ENCODE measurements at places on chromosomes 3 and 15.

DNA sequence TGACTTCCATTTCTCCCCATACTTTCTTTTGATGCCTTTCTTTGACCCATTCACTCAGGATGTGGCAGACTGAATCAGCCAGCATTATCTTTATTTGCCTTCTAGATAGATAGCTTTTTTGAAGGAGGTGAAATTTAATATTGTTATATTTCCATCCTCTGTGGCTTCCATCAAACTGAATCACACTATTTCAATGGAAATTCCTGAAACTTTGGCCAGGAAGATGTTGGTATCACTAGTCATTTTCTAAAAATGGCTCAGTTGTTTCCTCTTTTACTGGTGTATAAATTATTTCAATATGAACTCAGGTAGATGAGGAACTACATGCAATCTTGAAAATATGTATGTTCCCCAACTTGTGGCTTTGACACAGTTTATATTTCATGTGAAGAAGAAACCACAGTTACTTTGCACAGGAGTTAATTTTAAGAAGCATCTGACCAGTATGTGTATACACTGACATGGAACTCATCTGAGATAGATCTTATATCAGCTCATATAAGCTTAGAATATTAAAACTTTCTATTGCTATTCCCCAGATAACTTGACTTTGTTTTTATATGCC lies 248.3 kb downstream of the CGGBP1 start:
- DNase-seq: no peak

DNA sequence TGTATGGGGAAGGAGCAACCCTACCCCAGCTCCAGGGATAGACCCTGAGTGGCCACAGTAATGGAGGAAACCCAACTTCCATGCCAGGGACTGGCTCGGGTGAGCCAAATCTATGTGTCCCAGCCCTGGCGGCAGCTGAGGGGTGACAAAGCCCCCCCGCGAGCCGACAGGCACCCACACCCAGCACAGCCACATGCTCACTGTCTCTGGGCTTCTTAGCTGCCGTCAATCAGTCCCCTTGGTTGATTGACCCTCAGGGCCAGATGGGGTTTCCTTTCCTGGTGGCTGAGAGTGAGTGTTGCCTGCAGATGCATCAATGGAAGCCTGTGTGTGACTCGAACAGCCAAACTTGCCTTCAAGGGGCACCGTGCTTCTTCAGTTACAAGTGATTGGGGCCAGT lies 2.1 kb upstream of the OCA2 start:
- DNase-seq: no peak

DNA sequence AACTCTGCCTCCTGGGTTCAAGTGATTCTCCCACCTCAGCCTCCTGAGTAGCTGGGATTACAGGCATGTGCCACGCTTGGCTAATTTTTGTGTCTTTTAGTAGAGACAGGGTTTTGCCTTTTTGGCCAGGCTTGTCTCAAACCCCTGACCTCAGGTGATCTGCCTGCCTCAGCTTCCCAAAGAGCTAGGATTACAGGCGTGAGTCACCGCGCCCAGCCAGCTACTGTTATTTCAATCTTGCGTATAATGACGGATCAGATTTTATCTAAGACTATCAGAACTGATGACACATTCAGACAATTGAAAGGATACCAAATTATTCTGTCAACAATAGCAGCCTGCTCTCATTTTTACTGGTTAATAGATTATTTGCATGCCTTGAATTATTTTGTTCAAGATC lies 612.2 kb downstream of the ZIC1 start:
- no peak for DNase-seq

DNA sequence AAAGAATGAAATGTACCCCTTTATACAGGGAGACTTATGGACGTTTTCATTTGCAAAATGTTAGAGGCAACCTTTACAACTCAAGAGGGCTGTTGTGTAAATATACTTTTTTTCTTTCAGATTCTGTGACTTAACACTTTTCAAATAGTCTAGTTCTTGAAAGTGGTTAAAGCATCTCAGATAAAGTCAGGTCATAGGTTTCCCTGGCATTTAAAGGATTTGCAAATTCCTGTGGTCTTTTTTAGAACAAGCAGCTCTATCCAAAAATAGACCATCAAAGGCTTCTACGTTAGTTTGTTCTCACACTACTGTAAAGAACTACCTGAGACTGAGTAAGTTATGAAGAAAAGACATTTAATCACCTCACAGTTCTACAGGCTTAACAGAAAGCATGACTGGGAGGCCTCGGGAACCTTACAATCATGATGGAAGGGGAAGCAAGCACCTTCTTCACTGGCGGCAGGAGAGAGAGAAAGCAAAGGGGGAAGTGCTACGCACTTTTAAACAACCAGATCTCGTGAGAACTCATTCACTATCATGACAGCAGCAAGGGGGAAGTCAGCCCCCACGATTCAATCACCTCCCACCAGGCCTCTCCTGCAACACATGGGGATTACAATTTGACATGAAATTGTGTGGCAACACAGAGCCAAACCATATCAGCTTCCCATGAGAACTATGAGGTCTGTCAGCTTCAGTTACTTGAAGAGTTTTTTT lies 23.3 kb upstream of the GABRR3 start:
- DNase-seq: no peak

DNA sequence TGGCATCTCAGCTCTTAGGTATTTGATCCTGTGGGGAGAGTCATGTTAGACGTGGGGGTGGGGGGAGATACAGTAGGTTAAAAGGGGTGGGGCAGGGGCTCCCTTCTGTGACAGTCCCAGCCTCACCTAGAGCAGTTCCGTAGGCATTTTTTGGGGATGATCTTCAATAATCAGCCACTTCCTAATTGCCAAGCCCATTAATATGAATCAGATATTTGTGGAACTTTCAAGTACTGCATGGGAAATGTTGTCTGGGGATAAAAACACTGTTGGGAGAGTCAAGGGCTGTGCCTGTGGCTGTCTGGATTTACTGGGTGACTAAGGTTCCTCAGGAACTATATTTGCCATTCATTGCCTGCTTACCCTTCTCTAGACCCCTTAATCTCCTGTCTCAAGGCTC lies 9.5 kb downstream of the C3orf52 start:
- DNase-seq: no peak

DNA sequence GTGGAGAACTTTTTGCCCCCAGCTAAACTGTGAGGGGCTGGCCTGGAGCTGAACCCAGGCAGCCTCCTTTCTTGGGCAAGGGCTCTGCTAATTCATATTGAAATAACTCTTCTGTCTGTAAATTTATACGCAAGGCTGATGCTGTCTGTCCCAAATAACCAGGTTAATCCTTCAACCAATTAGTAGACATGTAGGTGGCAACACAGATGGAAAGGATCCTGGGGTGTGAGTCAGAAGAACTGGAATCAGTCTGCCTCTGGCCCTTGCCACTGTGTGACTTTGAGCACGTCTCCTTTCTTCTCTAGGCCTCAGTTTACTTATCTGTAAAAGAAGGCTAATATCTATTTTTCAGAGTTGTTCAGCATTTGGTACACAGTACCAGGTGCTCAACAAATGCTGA lies 48.3 kb upstream of the IREB2 start:
- DNase-seq: no peak

- no peak for DNase-seq
Observed at GRCh38 chr15:45117308-45118130, 3.4 kb downstream of the DUOXA2 start.

GRCh38 chr3:42685891-42686820 lies 819 bp downstream of the KLHL40 start:
- no peak for DNase-seq

GRCh38 chr3:126607214-126607908 lies 47.6 kb downstream of the TXNRD3 start:
- DNase-seq: peak; percentile 25

- no peak for DNase-seq
Observed at GRCh38 chr15:78822514-78822913, 11.2 kb upstream of the ADAMTS7 start.

DNA sequence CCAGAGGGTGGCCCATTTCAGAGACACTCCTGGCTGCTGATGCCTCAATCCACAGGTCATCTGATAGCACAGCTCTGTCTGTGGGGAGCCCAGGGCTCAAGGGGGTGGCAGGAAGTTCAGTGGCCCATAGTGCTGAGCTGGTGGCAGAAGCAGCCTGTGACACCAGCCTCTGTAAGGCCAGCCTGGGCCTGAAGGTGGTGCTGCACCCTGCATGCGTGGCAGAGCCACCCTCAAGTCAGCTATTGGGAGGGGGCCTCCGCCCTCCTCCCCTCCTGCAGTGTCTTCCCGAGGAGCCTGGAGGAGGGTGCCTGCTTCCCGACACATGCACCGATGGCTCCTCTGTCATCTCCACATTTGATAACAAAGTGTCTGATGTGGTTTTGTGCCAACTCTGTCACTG lies 3.0 kb downstream of the PLA1A start:
- DNase-seq: peak; percentile 61
